ENCODE measurements at places on chromosomes 16 and 17.

GRCh38 chr17:65172496-65173136 is 35.4 kb downstream of the RGS9 start:
- DNase-seq: no peak

GRCh38 chr16:53771655-53772497 is 67.9 kb downstream of the FTO start:
- DNase-seq: no peak

DNA sequence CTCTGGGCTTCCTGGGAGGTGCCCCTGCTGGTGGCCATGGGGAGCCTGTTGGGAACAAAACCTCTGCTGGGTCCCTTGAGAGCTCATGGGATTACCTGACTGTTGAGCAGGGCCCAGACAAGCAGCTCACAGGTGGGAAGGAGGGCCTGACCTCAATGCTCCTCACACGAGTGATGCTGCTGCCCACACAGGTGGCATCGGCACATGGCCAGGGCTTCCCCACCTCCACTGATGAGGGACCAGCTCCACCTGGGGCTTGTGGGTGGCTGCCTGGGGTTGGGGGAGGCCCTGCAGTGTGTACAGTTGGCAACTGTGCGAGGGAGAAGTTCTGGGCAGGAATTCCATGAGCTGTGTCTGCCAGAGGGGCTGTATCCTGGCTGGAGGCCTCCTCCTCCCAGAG is 87.8 kb upstream of the NLRP1 start:
- no peak for DNase-seq

DNA sequence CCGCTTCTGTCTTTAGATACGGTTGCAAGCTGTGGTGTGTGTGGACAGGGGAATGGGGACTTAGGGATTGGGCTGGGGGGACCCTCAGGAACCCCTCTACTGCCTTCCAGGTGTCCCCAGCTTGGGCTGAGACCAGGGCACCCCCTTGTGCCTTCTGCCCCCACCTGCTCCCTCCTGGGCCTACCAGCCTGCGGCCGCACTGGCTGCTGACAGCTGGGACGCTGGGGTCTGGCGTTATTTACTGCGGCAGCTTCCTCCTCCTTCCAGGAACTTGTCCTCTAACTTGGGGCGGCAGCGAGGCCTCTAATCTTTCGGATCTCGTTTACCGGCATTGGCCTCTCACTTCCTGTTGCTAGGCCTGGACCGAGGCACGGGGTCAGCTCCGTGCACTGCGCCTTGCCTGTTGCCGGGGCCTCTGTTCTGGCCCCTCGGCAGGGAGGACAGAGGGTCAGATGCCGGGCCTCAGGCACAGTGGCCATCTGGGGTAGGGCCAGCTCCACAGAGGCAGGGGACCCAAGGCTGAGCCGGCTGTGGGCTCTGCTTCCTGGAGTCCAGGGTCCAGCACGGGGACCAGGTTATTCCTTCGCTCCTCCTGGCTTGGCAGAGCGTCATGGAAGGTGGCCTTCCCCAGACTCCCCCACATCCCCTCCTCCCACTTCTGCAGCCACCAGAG is 31.8 kb downstream of the TMEM235 start:
- DNase-seq: peak; percentile 56

DNA sequence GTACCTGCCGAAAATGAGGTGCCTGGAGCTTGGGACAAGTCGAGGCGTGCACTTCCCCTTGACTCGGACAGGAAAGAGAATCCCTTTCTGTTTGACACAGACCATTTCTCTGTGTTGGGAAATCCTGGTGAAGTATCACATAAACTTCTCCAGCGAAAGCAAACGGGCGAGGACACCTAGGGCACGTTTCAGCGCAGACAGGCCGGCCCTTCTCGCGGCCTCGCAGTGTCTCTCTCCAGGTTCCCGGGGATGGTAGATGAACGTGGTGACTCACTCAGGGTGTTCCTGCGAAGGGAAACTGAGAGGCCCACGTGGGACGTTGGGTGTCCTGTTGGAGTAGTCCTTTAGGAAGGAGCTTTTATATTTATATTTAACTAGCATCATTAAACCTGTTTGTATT is 36.3 kb upstream of the ZNF750 start:
- DNase-seq: no peak

DNA sequence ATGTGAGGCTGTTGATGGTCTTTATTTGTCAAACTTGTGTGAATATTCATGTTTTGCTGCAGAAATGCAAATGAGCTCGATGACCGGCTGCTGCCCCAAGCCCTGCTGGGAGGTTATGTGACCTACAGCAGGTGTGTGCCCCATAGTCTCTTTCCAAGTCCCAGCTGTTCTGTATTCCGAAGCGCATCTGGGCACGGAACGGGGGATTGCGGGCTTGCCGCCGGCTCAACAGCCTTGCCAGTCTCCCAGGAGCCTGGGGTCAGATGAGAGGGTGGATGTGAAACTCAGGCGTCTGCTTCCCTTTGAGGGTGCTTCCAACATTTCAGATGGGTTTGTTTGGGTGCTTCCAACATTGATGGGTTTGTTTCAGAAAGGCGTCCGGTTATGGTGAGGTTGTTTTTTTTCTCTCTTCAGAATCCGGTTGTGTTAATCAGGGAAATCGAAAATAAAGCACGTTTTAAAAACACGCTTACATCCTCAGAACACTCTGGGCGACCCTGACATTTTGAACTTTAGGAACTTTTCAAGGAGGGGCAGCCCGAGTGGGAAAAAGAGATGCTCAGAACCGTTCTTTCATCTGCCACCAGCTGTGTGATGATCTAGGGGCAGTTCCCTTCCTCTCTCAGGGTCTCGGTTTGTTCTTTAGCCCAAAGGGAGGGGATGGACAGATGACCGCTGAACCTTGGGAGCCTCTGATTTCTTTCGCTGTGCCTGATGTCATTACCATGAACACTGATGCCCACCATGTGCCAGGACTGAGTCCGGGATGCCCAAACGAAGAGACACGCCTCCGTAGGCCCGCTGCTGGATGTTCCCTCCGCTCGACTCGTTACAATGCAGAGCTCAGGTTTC is 47.8 kb upstream of the AMZ2 start:
- DNase-seq: no peak

All from activated CD4-positive, alpha-beta T cell treated with anti-CD3 and anti-CD28 coated beads, Interleukin-2, amount 50 U/mL, for 16 hours (primary cell).